ENCODE measurements at places on chromosomes 16 and 17. TPM values are rescaled to one million over a fixed set of nuclear protein-coding genes. Genes with fewer than 3 reads are reported as not detected.

Gene SNX11
- 18.0 TPM for total RNA-seq

Gene JUP
- total RNA-seq, result 4.9 TPM

Gene KRT13
- not detected for total RNA-seq

Gene MYOCD
- 0.10 TPM for total RNA-seq

Gene CD79B
- not detected for total RNA-seq

Gene PTX4
- not detected for total RNA-seq

Gene CACNG5
- 0.71 TPM for total RNA-seq

Gene HOXB4
- 14.9 TPM for total RNA-seq

Gene ZNF469
- total RNA-seq, result 0.92 TPM

Gene TMC5
- total RNA-seq, result 0.17 TPM

Gene GNGT2
- 0.44 TPM for total RNA-seq

Gene HOXB8
- total RNA-seq, result 48.5 TPM

Gene USP43
- 0.88 TPM for total RNA-seq

GRCh38 chr17:81302861-81303333, 7.8 kb upstream of the SLC38A10 start:
- ATAC-seq, result peak; percentile 73

DNA sequence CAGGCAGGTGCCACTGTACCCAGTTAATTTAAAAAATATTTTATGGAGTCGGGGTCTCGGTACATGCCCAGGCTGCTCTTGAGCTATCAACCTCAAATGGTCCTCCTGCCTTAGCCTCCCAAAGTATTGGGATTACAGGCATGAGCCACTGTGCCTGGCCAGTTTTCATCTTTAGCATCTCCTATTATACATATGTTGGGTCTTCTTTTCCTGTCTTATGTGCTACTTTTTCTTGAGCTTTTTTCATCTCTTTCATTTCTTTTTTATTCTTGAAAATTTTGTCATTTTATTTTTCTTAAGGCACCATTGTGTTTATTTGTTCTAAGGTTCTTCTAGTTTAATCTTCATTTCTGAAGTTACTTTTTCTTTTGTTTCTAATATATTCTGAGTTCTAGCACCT, 20.7 kb downstream of the BANP start:
- no peak for ATAC-seq

- peak; percentile 97 for ATAC-seq
Observed at GRCh38 chr16:58755989-58756649, 22.0 kb upstream of the GOT2 start.

DNA sequence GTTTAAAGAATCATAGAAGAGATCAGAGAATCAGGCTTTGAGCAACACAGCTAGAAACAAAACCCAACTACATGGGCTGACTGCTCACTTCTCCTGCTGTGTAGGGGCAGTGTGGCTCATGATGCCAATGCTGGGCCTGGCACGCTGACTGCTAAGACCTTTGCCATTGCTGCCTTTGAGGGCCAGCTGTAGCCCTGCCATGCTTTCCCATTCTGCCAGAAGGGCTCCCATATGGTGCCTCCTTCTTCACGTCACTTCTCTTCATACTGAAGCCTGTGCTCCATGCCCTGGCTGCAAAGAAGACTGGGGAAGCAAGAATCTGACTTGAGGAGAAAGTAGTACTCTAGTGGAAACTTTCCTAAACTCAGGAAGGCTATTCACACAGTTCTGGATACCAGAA, 232.9 kb downstream of the UTP18 start:
- ATAC-seq, result no peak

DNA sequence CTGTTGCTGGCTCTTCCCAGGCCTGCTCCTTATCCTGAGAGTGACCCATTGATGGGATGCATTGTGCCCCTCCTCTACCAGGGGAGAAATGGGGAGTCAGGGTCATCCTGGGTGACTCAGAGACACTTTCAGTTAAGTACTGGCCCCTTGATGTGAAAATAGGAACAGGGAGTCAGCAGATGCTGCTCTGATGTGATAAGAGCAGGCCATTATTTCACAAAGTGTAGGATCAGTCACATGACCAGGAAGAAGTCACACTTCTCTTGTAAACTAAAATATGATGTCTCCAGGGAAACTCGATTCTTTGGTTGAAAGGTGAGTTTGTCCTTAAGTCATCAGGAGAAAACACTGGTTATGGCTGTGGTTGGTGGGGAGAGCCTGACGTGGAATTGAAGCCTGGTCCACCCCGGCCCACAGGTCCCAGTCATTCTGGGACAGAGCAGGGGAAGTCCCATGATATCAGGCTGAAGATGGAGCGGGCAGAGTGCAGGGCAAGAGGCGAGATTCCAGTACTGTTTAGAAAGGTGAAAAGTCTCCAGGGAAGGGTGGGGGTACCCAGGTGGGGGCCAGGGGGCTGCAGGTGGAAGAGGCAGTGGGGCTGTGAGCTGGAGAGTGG, 88.6 kb upstream of the NLRP1 start:
- no peak for ATAC-seq

DNA sequence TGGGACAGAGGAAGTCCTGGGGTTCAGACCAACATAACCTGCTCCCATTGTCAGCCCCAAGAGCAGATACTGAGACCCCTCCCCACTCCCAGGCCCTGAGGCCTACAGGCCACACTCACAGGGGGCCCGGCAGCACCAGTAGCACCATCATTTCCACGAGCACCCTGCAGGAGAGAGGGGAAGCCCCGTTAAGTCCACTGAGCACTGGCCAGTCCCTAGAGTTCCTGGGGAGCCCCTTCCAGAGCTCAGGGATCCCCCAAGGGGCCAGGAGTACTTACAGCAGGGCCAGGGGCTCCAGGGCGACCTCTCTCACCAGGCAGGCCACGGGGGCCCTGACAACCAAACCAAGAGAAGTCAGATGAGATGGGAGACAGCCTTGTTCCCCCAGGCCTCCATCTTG, 5.4 kb downstream of the COL1A1 start:
- ATAC-seq, result no peak

GRCh38 chr17:79500745-79501618, 109.9 kb downstream of the RBFOX3 start:
- ATAC-seq, result peak; percentile 95

GRCh38 chr17:83073389-83074063, 5.9 kb upstream of the METRNL start:
- ATAC-seq, result peak; percentile 77

DNA sequence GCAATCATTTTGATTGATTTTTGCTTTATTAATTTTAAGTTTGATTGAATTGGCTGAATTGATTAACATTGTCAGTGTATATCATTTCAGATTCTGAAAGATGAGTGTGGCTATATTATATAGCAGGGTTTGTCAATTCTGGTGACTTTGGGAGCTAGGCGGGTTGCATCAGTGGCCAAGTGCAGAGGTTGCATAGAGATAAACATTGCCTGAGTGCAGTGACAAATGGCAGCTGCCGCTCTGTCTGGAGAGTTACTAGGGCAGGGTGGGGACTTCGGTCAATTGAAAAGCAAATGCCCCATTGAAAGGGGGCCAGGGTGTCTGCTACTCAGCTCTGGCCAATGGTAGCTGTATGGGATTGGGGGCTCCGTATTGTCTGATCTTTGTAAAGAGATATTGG, 12.7 kb downstream of the SYT17 start:
- ATAC-seq, result no peak

- ATAC-seq, result no peak
Observed at GRCh38 chr16:9964426-9964825, 217.8 kb downstream of the GRIN2A start.

DNA sequence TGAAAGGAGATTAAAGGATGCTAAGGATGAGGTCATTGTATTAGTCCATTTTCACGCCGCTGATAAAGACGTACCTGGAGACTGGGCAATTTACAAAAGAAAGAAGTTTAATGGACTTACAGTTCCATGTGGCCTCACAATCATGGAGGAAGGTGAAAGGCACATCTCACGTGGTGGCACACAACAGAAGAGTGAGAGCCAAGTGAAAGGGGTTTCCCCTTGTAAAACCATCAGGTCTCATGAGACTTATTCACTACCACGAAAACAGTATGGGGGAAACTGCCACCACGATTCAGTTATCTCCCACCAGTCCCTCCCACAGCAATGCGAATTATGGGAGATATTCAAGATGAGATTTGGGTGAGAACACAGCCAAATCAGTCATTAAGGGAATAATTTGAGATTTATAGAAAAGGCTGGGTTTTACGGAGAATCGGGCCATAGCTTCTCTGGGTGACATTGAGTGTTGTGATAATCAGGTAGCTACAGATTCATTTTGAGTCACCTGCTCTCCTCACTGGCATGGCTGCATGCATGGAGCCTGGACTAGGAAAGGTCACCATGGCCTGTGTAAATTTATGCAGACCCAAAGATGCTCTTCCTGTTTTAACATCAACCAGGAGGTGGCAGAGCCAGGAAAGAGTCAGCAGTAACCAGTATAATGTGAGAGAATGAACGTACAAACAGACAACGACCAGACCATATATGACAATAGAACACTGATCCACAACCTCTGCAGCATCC, 40.5 kb upstream of the DYNLRB2 start:
- no peak for ATAC-seq

GRCh38 chr17:38704606-38705522, at the start of gene MLLT6:
Gene MLLT6 (plus strand): TSS chr17:38705273. CDS start chr17:38705633, 360 bp downstream.
- peak; percentile 57 for ATAC-seq

DNA sequence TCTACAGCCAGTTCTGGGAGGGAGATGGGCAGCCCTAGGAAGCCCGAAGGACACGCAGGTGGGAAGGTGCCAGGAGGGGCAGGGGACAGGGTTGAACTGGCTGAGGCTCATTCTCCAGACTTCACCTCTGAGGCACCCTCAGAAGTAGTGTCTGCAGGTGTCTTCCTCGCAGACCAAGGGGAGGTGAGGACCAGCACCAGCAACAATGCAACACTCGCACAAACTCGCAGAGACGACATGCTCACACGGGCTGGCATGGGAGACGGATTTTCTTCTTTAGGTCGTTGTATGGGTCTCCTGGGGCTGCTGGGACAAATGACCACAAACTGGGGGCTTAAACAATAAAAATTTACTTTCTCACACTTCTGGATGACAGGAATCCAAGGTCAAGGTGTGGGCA, 132.2 kb upstream of the FOXF1 start:
- no peak for ATAC-seq

GRCh38 chr16:46702030-46702429, 12.6 kb downstream of the ORC6 start:
- no peak for ATAC-seq

GRCh38 chr17:46841561-46842379, 9.6 kb upstream of the WNT9B start:
- ATAC-seq, result peak; percentile 78

DNA sequence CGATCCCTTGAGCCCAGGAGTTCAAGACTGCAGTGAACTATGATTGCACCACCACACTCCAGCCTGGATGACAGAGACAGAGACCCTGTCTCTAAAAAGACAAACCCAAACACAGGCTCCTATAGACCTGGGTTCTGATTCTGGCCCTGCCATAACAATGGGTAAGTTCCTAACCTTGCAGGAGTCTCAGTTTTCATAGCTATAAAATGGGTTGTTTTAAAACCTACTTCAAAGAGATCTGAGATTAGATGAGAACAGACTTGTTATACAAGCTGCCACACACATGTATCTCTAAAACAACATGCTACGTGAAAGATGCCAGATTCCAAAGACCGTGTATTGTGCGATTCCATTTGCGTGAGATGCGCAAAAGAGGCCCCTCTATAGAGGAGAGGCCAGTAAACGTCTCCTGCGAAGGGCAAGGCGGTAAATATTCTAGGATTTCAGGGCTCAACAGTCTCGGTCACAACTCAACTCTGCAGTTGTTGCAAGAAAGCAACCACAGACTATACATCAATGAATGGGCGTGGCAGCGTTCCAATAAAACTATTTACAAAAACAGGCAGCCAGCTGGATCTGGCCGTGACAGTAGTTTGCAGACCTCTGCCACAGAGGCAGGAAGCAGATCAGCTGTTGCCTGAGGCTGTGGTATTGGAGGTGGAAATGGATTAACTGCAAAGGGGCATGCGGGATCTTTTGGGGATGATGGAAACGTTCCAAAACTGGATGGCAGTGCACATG, 5.9 kb downstream of the CORO7 start:
- ATAC-seq, result no peak

DNA sequence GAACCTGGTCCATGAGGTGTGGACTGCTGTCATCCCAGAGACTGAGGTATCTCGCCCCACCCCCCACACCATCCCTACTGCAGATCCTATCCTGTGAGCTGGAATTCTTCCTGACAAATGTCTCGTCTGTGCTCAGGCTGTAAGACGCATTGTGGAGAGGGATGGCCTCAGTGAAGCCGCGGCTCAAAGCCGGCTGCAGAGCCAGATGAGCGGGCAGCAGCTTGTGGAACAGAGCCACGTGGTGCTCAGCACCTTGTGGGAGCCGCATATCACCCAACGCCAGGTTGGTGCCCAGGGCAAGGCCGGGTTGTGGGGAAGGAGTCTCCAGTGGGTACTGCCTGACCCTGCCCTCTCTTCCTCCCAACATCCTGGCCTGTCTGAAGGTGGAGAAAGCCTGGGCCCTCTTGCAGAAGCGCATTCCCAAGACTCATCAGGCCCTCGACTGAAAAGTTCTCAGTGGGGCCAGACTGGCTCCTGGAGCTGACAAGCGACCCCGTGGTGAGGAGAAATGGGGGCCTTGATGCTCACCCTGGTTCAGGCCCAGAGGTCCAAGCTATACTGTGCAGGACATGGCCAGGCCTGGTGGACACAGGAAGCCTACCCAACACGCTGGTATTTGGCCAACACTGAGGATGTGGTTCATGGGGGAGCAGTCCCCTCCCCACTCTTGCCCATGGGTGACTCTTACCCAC, 1.2 kb upstream of the MLX start:
- ATAC-seq, result no peak

- no peak for ATAC-seq
Observed at GRCh38 chr17:1234455-1234854, 35.8 kb upstream of the BHLHA9 start.

GRCh38 chr16:85987750-85988078, 88.8 kb downstream of the IRF8 start:
- ATAC-seq, result no peak

- no peak for ATAC-seq
Observed at GRCh38 chr17:28956112-28956511, 4.8 kb upstream of the PHF12 start.

Data from motor neuron (in vitro differentiated cells).